ENCODE measurements at places on chromosomes 7 and 10. TPM values are rescaled to one million over a fixed set of nuclear protein-coding genes. Genes with fewer than 3 reads are reported as not detected.

DNA sequence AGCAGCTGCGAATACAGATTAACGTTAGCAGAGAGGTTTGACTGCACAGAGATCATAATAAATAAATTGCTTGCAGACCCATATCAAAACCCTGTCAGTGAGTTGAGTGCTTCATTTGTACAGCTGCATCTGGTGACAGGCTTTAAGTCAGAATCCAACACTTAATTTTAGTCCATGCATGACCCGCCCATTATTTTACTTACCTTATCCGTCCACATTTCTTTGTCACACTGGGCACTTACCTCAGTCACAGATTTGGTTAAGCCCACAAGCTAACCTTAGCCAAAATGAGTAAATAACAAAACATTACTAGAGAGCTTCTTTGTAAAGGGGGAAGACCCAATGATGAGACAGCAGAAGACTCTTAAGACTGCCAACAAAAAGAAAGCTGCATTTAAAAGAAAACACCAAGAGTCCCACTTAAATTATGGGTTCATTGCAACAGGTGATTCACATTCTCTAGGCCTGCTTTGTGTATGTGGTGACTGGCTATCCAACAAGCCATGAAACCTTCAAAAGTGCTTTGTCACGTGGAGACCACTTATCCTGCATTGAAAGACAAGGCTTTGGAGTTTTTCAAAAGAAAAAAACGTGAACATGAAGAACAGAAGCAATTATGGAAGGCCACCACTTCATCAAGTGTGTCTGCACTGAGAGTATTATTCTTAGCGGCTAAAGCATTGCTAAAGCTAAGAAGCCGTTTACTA is 32.2 kb downstream of the PHTF2 start:
- no peak for DNase-seq

DNA sequence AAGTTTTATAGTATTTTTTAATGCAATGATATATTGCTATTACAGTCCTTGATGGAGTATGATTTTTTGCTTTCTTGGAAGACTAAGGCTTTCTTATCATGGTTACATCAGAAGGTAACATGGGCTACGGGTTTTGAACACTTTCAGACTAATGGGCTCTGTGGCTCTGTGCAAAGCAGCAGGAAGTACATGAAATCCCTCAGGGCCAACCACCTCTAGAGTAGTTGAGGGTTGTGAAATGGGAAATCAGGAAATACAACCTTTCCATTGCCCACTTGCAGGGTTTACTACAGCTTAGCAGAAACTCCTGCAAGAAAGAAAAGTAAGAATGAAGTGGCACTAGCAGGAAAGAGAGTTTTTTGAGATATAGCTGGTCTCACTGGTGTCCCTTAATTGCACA is 853.5 kb downstream of the KCNMA1 start:
- no peak for DNase-seq

DNA sequence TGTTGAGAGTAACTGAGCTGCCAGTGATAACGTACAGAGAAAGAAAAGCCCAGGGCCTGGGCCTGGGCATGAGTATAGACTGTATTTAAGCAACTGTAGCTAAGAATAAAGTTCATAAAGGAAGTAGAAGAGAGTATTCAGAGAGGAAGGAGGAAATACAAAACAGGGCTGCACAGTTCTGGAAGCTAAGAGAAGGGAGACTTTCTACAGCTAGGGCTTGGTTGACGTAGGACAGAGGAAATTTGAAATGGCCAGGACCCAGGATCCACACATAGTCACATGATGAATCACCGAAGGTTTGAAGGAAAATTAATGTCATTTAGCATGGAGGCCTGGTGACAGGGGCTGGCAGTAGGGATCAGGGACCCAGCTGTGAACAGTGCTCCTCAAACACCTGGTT is 66.7 kb downstream of the ARL4A start:
- DNase-seq = no peak

DNA sequence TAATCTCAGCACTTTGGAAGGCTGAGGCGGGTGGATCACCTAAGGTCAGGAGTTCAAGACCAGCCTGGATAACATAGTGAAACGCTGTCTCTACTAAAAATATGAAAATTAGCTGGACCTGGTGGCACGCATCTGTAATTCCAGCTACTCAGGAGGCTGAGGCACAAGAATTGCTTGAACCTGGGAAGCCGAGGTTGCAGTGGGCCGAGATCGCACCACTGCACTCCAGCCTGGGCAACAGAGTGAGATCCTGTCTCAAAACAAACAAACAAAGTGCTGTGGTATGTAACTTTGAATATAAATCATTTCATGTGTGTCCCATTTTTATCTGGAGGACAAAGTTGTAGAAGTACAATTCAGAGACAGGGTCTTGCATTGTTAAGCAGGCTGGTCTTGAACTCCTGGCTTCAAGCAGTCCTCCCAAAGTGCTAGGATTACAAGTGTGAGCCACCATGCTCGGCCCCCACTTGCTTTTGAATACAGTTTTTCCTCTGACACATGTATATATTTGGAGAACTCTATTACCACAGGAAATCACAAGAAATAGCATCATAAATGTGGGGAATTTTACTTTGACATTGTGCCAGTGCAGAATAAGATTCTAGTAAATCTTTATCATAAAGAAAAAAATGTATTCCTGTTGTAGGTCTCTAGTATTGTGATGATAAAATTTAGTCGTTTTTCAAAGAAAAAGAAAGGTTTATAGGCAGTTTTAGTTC is 32.6 kb downstream of the PTPN12 start:
- peak; percentile 2 for DNase-seq

- DNase-seq = no peak
Observed at GRCh38 chr10:129329385-129330055, 137.5 kb upstream of the MGMT start.

GRCh38 chr10:21199501-21199900 is 302.4 kb upstream of the NEBL start:
- DNase-seq = no peak

DNA sequence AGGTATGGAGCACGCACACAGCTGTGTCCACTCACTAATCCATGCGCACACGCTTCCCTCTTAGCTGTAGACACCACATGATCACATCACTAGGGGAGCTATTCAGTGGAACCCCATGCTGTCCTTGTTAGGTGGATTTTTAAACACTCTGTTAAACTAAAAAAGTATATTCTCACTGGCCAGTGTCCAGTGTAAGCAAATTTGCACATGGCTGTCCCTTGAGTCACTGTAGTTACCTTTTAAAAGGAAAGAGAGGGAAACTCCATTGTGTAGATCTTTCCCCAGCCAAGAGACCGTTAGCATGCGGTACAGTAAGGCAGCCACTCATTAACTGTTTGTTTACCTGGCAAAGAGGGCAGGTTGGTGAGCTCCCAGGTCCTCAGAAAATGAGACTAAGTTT is 81.6 kb upstream of the INSYN2A start:
- peak; percentile 78 for DNase-seq

DNA sequence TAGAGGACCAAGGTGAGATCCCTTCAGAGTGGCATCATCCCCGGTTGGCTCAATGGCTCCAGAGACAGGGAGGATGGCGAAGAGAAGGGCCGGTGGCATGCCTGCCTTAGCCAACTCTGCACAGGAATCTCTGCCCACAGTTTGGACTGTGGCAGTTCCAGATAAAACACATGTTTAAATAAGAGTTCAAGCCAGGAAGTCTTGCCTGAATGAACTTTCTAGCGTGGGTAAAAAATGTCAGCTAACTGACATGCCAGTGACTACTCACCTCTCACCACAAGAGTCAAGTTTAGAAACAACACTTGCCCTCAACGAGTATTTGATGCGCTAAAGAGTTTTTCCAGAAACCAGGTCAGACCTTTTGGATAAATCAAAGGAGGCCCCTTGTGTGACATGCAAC is 3.0 kb downstream of the NOD1 start:
- no peak for DNase-seq

GRCh38 chr7:46143949-46144917 is 223.2 kb upstream of the IGFBP3 start:
- DNase-seq = no peak

DNA sequence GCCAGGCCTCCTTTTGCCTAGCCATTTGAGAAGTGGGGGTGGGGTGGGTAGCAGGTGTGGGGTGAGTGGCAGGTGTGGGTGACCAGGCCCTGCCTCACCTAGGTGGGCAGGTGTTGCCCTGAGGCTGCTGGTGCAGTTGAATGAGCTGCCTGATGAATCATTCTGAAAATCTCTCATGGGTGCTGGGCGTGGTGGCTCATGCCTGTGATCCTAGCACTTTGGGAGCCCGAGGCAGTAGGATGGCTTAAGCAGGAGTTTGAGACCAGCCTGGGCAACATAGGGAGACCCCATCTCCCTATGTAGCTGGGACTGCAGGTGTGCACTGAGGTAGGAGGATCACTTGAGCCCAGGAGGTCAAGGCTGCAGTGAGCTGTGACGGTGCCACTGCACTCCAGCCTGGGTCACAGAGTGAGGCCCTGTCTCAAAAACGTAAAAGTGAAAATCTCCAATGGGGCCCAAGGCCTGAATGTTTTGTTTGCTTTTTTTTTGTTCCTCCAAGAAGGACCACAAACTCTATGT is 17.7 kb downstream of the TSPAN14 start:
- DNase-seq = no peak

- no peak for DNase-seq
Observed at GRCh38 chr10:119541459-119542356, 811 bp downstream of the RGS10 start.

GRCh38 chr10:98649170-98649569 is 202.4 kb upstream of the HPS1 start:
- no peak for DNase-seq

DNA sequence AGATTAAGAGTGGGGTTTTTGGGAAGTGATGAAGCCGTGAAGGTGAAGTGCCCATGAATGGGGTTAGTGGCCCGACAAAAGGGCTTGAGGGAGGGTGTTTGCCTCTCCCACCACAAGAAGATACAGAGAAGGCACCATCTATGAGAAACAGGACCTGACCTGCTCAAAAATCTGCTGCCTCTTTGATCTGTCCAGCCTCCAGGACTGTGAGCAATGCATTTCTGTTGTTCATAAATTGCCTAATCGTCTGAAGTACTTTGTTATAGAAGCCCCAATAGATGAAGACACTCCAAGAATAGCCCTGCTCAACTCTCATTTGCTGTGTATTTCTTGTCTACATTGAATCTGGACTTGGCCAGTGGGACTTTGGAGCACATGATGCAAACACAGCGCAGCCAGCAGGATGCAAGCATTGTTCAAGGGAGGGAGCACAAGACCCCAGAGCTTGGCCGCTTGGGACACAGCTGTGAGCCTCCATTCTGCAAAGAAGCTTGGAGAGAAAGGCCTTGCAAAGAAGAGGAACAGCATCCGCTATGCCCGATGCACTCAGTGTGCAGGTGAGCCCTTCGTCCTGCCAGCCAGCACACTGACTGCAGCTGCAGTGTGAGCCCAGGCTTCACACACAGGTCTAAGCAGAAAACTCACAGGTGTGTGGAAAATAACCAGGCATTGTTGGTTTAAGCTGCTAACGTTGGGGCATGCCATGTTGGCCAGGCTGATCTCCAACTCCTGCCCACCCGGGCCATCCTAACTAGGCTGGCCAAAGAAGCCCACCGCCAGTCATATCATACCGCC is 73.2 kb upstream of the KLF6 start:
- no peak for DNase-seq

GRCh38 chr7:27211764-27212204 is 11.9 kb upstream of the HOXA13 start:
- no peak for DNase-seq

GRCh38 chr10:90916392-90917237 is 4.3 kb downstream of the ANKRD1 start:
- no peak for DNase-seq

GRCh38 chr7:25804154-25804553 is 347.8 kb upstream of the NFE2L3 start:
- DNase-seq = peak; percentile 31

GRCh38 chr10:69504576-69505250 is 53.4 kb downstream of the TSPAN15 start:
- DNase-seq = no peak

GRCh38 chr10:69096045-69096444 is 8.1 kb downstream of the SRGN start:
- DNase-seq = no peak

DNA sequence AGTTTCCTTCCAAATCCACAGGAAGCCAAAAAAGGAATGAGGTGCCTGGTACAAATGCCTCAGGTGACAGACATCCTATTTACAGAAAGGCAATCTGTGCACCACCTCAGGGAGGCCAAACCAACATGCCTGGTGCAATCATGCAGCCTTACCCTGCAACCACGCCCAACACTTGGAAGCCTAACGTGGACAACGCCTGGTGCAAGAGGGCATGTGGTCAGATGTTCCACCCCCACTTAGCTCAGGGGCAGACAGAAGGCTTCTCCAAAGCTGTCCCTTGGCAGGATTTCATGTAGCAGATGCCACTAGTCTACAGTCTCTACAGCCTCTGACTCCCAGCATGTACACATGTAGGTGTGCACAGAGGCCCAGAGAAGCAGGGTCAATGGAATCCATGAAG is 89.5 kb downstream of the KCNMA1 start:
- DNase-seq = no peak

GRCh38 chr7:105068886-105069285 is 54.9 kb downstream of the KMT2E start:
- no peak for DNase-seq

DNA sequence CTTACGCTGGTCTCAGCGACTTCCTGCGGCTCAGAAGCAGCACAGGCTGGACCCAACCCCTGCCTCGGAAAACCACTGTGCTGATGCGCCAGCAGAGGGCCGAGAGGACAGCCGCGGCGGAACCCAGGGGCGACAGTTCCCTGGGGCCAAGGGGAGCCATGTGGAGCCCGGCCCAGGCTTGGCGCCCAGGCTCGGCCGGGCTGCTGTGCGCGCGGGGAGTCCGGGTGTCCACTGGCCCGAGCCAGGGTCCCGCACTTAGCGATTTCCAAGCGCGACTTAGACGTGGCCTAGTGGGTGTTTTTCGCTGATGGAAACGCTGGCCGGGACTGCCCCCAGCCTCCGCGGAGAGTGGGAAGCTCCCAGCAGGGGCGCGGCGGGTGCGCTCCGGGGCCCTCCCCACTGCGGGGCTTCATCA is 18.6 kb upstream of the ZNF32 start:
- DNase-seq = no peak

GRCh38 chr7:143367972-143368371 is 5.5 kb upstream of the FAM131B start:
- DNase-seq = no peak

GRCh38 chr7:33722383-33723101 is 182.8 kb upstream of the BMPER start:
- DNase-seq = peak; percentile 60

The CFAP43 gene
- total RNA-seq = 0.16 TPM

The TRIL gene
- not detected for total RNA-seq

The FXYD4 gene
- total RNA-seq = not detected

The SERPINE1 gene
- total RNA-seq = 25.6 TPM

The ZSCAN25 gene
- 28.3 TPM for total RNA-seq

The STEAP2 gene
- total RNA-seq = 2.4 TPM

The ZNF503 gene
- 6.0 TPM for total RNA-seq

The EN2 gene
- not detected for total RNA-seq

The FAS gene
- 25.6 TPM for total RNA-seq

The CALML5 gene
- total RNA-seq = not detected

The PIP gene
- total RNA-seq = not detected

The ZNF239 gene
- 1.7 TPM for total RNA-seq

The AKR1C8 gene
- not detected for total RNA-seq

The CXCL12 gene
- total RNA-seq = not detected

The CARD11 gene
- total RNA-seq = 0.50 TPM

The ARL5B gene
- 26.8 TPM for total RNA-seq

The RBP4 gene
- total RNA-seq = 19.3 TPM

The TMEM236 gene
- not detected for total RNA-seq

The LRIT1 gene
- total RNA-seq = not detected

The SPDYE1 gene
- not detected for total RNA-seq

The ARMS2 gene
- total RNA-seq = not detected

The GPR15LG gene
- total RNA-seq = not detected

All from SJSA1 (cell line).